ENCODE measurements at places on chromosomes 11 and 22.
A peak's percentile ranks its signal among the peaks of the same experiment; 100 is the strongest.

DNA sequence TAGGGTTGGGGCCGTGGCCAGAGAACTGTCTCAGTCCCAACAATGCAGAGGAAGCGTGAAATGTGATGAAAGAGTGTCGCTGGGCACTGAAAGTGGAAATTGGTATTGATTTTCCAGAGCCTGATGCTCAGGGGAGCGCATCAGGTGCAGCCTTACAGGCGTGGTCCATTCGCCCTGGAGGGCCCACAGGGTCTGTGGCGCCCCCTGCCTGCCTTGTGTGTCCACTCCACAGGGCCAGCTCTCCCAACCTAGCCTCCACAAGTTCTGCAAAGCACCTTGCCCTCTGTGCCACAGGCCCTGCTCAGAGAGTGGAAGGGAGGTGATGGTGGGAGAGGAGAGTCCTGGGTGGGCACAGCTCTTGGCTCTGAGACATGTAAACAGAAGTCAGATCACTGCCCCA is 54.9 kb upstream of the LMO1 start:
- no peak for DNase-seq

DNA sequence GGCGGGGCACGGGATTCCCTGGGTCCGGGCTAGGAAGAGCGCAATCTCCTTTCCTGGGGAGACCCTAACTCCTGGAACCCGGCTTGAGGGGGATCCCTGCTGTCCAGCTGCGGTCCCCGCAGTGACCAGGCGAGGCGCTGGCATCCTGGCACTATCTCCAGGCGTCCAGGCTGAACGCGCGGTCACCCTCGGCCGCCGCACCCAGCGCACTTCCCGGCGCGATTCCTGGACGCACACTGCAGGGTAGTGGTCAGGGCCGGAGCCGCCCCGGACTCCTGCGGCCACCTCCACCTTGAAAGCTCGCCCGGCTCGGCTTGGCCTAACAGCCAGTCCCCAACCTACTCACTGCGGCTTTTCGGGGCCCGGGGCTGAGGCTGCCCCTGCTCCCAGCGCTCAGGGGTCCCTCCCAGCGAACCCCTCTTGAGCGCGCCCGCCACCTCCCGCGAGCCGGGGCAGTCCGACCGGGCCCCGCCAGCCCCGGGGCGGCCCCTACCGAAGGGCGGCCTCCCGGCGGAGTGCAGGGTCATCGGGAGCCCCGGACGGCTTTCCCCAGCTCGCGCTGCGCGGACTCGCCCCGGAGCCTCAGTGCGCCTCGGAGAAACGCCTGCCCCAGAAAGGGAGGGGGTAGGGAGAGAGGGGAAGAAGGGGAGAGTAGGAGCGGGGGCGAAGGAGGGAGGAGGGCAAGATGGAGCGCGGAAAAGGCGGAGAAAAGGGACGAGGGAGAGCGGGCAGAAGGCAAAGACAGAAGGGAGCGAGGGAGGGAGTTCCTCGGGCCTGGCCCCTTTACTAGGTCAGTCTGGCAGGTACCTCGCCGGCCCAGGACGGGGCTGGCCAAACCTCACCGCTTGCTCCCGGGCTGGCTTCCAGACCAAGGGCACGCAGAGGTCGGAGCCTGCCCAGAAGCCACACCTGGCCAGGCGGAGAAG is 1.0 kb downstream of the POU2AF3 start:
- DNase-seq, result peak; percentile 42

GRCh38 chr11:61747192-61747966 is 5.1 kb upstream of the MYRF start:
- DNase-seq, result peak; percentile 71

GRCh38 chr11:61108847-61109585 is 6.7 kb downstream of the CD5 start:
- DNase-seq, result no peak

GRCh38 chr11:8357505-8357888 is 93.8 kb upstream of the LMO1 start:
- peak; percentile 6 for DNase-seq

GRCh38 chr11:76152741-76153570 is 53.3 kb downstream of the WNT11 start:
- DNase-seq, result peak; percentile 41

DNA sequence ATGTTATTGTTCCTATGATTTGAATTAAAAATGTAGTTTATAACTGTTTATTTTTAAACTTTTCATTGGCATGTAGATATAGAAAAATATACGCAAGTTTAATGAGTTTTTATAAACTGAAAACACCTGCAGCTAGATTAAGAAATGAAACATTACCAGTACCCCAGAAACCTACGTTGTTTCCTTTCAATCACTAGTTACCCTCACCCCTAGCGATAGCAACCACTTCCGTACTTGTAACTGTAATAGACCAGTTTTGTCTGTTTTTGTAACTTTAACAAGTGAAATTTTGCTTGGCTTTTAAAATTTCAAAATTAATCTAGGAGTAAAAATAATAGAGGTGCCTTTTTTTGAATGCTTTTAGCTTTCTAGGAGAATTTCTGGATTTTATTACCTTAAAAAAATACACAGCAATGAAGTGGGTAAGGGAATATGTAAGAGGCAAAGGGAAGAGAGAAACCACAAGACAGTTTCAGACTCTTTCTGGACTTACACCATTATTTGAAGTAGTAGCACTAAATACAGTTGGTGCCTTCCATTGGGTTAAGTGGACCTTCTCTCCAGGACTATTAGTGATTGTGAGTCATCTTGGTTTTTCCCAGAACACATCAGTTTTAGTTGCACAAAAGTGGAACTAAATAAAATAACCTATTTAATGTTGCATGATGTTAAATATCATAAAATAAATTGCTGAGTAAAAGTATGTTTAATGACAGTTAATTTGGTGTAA is 18.7 kb upstream of the NAT10 start:
- no peak for DNase-seq

- no peak for DNase-seq
Observed at GRCh38 chr11:70481625-70482528, 83.5 kb downstream of the CTTN start.

DNA sequence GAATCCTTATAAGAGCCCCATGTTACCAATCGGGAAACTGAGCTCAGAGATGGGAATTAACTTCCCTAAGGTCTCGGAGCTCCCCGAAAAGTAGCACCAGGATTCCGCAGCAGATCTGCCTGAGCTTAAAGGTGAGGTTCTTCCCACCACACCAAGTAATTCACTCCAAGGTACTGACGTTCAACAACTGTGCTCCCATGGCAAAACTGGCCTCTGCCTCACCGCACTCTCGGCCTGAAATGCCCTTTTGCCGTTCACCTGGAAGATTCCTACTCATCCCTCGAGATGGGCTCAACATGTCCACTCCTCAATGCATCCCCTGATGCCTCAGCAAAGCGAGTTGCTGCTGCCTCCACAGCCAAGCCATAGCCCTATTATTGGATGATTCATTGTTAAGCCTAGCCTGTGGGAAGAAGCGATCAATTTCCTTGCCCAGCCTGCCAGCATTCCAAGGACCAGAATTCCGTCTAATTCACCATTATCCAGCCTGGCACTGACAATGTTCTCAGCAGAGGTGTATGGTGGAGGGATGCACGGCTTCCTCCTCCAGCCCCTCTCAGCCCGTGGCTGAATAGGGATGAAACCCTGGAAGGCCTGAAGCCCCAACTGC is 4.2 kb downstream of the PLAAT3 start:
- no peak for DNase-seq

GRCh38 chr11:101466352-101466751 is 117.5 kb downstream of the TRPC6 start:
- no peak for DNase-seq

GRCh38 chr11:118042796-118043195 is 34.1 kb upstream of the TMPRSS4 start:
- no peak for DNase-seq

DNA sequence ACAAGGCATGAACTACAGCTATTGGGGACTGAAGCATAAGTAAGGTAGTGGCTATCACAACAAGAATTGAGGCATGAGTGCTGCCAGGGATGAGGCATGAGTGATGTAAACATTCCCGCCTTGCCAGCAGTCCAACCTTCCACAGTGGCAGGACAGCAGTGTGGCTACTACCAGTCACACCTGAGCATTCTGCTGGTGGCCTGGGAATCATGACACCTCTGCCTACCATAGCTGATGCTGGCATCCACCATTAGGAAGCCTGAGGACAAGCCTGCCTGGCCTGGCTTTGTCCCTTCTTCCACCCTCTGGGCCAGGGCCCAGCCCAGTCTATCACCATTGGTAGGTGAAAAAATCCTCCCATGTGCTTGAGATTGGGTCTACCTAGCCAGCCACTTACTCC is 712.8 kb upstream of the CCDC90B start:
- DNase-seq, result no peak

DNA sequence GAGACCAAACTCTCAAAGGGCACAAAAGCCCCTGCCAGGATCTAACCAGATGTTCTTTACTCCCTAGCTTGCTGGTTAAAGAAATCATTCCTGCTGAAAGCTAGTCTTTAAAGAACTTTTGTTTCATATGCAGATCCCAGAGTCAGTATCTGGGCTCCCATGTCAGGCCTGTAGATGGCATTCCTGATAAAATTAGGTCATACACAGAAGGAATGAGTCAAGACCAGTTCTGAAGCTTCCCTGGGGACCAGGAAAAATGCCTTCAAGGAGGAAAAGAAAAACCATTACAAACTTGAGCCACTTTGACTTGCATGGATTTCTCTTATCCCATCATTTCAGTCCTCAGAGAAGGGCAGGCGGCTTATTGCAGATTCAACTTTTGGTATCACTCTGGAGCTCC is 5.9 kb downstream of the DBX1 start:
- DNase-seq, result no peak

DNA sequence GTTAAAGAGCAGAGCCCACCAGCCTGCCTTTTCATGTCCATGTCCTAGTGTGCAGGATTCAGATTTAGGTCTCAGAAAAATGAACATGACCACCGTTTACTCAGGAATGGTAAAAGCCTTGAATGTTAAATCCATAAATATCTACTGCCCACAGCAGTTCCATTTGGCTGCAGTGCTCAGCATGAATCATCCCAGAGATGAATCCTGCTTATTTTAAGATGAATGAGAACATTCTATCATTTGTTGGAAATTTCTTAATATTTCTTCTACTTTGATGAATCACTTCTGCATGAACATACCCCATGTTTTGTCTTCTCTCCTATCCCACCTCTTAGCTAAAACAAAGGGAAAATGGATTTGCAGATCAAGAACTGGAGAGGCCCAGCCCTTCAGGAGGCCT is 47.5 kb upstream of the AQP11 start:
- DNase-seq, result no peak

GRCh38 chr11:64447831-64448598 is 89.1 kb downstream of the RPS6KA4 start:
- DNase-seq, result peak; percentile 33

DNA sequence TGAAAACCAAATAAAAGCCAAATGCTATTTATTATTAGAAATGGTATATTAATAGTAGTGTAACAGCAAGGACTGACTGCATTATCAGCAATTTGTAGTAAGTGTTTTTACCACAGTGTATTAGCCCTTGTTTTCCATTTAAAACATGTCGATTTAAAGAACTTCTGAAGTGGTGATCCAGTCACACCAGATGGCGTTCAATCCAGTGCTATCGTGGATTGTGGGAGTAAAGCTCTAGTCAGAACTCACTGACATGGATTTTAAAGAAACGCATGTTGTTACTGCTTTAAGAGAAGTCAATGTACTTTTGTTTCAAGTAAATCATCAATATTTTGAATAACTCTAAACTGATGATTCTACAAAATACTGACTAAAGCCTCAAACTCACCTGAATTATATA is 51.1 kb downstream of the LARGE2 start:
- DNase-seq, result no peak

DNA sequence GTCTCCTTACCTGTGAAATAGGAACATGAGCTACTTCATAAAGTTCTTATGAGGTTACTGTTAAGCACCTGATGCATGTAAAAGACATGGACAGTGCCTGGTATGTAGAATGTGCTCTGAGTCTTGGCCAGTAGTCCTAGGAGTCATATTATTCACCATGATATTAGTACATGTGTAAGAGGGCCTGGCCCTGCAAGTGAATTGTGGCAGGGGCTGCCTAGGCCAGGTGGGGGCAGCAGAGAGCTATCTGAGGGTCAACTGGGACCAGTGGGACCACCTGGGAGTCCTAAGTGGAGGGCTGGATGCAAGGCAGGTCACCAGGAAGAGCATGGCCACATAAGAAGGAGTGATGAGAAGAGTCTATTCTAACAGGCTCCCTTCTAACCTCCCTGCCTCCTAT is 529.5 kb downstream of the SOX6 start:
- DNase-seq, result peak; percentile 31

DNA sequence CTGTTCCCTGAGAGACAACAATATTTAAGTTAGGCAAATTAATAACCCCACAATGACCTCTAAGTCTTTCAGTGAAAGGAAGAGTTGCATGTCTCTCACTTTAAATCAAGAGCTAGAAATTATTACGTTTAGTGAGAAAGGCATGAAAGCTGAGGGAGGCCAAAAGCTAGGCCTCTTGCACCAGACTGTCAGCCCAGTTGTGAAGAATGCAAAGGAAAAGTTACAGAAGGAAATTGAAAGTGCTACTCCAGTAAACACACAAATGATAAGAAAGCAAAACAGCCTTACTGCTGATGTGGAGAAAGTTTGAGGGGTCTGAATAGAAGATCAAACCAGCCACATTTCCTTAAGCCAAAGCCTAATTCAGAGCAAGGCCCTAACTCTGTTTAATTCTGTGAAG is 45.0 kb downstream of the BBOX1 start:
- no peak for DNase-seq

GRCh38 chr11:68775951-68776388 is 24.6 kb upstream of the TESMIN start:
- no peak for DNase-seq

- DNase-seq, result peak; percentile 44
Observed at GRCh38 chr11:118792570-118793124, 1.7 kb upstream of the DDX6 start.

DNA sequence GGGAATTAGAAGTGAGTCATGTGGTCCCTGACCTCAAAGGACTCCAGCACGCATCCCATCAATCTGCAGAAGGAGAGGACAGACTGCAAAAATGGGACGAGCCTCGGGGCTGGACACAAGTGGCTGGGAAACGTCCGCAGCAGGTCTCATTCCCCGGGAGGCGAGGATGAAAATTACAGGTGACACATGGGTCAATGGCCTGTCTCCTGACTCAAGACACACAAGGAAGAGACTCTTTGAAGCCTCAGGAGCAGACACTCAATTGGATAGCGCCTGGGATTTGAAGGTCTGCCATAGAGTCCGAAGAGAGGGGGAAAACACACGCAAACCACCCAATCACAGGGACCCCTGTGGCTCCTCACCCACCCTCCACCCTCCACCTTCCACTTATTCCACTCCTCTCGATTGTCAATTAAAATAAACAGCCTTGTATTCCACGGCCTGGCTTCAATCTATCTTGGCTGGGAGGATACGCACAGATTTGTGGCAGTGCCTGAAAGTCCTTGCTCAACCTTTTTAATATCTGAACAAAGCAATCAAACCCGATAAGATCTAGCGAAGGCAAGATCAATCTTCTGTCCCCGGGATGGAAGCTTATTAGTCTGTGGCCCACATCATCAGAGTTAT is 101.8 kb upstream of the CADM1 start:
- no peak for DNase-seq
